Memory B cell (primary cell): ENCODE measurements at places on chromosomes 6 and 20.

GRCh38 chr6:150346346-150346745 lies 22.5 kb upstream of the IYD start:
- peaks cover 3% of the 10 kb centered on the region for H3K27me3 ChIP-seq
- no peaks in the 10 kb centered on the region for H3K36me3 ChIP-seq

DNA sequence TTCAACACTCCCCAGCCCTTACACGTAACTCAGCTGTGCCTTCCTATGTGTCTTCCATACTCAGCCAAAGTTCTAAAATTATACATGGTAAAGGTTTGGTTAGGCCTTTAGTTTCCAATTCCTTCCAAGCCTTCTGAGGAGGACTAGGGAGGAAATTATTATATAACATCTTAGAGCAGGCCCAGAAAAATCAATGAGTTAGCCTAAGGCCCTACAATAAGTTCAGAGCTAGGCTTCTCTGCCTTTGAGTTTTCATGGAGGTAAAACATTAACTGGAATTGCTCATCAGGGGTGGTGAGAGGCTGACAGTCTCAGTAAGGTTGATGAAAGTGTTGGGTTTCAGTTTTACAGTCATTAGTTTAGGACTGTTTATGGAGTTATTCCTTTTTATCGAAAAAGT lies 286.0 kb downstream of the ADGB start:
- no peak overlapping the region for H3K27ac ChIP-seq
- H3K27me3 ChIP-seq: peaks cover 5% of the 10 kb centered on the region
- H3K4me3 ChIP-seq: no peak overlapping the region
- no peaks in the 10 kb centered on the region for H3K4me1 ChIP-seq

- peaks cover 34% of the 10 kb centered on the region for H3K4me1 ChIP-seq
- H3K4me3 ChIP-seq: no peak overlapping the region
- no peaks in the 10 kb centered on the region for H3K27me3 ChIP-seq
- peaks cover 7% of the 10 kb centered on the region for H3K36me3 ChIP-seq
Observed at GRCh38 chr20:47266847-47267515, 89.5 kb downstream of the ZMYND8 start.

GRCh38 chr20:43752561-43753301 lies 25.9 kb upstream of the GTSF1L start:
- H3K27ac ChIP-seq: no peak overlapping the region
- DNase-seq: no peak
- H3K36me3 ChIP-seq: no peaks in the 10 kb centered on the region
- peaks cover 28% of the 10 kb centered on the region for H3K4me1 ChIP-seq

DNA sequence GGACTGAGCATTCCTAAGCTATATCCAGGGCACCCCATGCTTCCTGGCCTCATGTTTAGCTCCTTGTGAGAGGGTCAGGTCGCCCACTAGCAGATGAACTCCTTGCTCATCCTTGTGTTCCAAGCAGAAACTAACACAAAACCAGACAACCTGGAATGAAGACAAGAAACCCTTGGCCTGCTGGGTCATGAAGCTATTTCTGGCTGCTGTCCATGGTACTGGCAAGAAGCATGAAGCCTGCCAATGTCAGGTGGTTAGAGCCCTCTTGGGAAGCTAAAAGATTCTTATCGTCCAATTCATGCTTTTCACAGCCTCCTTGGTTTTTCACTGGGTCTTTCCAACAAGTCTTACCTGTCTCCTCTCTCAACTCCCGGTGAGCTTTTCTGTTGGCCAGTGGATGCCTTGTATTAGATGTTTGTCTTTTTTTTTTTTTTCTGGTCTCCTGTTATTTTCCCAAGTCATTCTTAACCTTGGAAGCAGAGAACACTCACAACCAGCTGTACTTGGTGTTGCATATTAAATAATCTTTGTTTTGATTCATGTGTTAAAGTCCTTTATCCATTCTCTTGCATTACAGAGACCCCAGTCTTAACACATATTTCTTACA lies 180.3 kb downstream of the ANKRD60 start:
- H3K4me1 ChIP-seq: no peaks in the 10 kb centered on the region
- H3K27me3 ChIP-seq: peaks cover 5% of the 10 kb centered on the region
- no peaks in the 10 kb centered on the region for H3K36me3 ChIP-seq
- no peak overlapping the region for H3K27ac ChIP-seq
- peak; percentile 1 for DNase-seq
- H3K4me3 ChIP-seq: no peak overlapping the region

GRCh38 chr6:105210932-105211531 lies 31.2 kb upstream of the POPDC3 start:
- DNase-seq: no peak
- peaks cover 5% of the 10 kb centered on the region for H3K27me3 ChIP-seq
- H3K36me3 ChIP-seq: no peaks in the 10 kb centered on the region
- H3K4me3 ChIP-seq: no peak overlapping the region

DNA sequence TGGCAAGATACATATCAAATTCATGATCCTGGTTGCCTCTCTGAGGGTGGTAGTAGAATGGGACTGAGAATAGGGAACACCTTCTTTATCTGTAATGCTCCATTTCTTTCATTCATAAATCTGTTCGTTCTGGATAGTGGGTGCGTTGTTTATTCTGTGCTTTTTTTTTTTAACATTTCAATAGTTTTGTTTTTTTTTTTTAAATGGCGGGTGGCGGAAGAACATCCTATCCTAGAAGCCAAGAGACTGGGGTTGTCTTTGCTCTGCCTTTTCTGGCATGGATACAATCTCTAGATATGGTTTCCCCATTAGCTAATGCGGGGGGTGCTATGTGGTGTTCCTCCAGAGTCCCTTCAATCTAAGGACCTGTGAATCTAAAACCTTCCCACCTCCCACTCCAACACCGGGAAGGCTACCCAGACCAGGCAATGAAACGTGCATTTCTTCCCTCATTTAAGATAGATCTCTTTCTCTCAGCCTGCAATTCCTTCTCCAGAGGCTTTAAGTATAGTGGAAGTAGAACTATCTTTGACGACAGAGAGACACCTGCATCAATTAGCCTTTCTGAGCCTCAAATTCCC lies 883 bp upstream of the CCDC28A start:
- peak overlapping the region; percentile 100 for H3K4me3 ChIP-seq
- H3K36me3 ChIP-seq: peaks cover 2% of the 10 kb centered on the region
- H3K4me1 ChIP-seq: peaks cover 9% of the 10 kb centered on the region
- H3K27me3 ChIP-seq: no peaks in the 10 kb centered on the region
- H3K27ac ChIP-seq: peak overlapping the region; percentile 98

- no peak for DNase-seq
- no peak overlapping the region for H3K27ac ChIP-seq
- peaks cover 2% of the 10 kb centered on the region for H3K4me1 ChIP-seq
Observed at GRCh38 chr20:24017458-24017755, 28.8 kb upstream of the GGTLC1 start.

GRCh38 chr6:1809291-1809988 lies 199.7 kb downstream of the FOXC1 start:
- no peak overlapping the region for H3K4me3 ChIP-seq
- H3K4me1 ChIP-seq: no peaks in the 10 kb centered on the region
- peaks cover 7% of the 10 kb centered on the region for H3K36me3 ChIP-seq
- H3K27ac ChIP-seq: no peak overlapping the region
- H3K27me3 ChIP-seq: no peaks in the 10 kb centered on the region

- DNase-seq: no peak
- no peak overlapping the region for H3K27ac ChIP-seq
- peaks cover 13% of the 10 kb centered on the region for H3K27me3 ChIP-seq
- H3K4me3 ChIP-seq: no peak overlapping the region
- peaks cover 5% of the 10 kb centered on the region for H3K4me1 ChIP-seq
Observed at GRCh38 chr6:83546636-83547035, 34.3 kb downstream of the PRSS35 start.

- no peaks in the 10 kb centered on the region for H3K36me3 ChIP-seq
- DNase-seq: no peak
- peaks cover 4% of the 10 kb centered on the region for H3K27me3 ChIP-seq
- H3K4me1 ChIP-seq: no peaks in the 10 kb centered on the region
Observed at GRCh38 chr6:168535711-168536110, 94.7 kb downstream of the SMOC2 start.

- no peaks in the 10 kb centered on the region for H3K36me3 ChIP-seq
- H3K4me3 ChIP-seq: no peak overlapping the region
- no peaks in the 10 kb centered on the region for H3K27me3 ChIP-seq
- H3K4me1 ChIP-seq: no peaks in the 10 kb centered on the region
- no peak for DNase-seq
- H3K27ac ChIP-seq: no peak overlapping the region
Observed at GRCh38 chr20:14295238-14295637, 42.2 kb downstream of the FLRT3 start.

DNA sequence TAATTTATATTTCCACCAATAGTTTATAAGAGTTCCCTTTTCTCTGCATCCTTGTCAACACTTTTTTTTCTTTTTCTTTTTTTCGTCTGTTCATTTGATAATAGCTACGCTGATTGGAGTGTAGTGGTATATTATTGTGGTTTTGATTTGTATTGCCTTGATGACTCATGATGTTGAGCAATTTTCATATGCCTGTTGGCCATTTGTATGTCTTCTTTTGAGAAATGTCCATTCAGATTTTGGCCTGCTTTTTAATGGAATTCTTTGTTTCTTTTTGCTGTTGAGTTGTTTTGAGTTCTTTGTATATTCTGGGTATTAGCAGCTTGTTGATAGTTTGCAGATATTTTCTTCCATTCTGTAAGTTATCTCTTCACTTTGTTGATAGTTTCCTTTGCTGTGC lies 773.4 kb downstream of the KIF16B start:
- DNase-seq: no peak
- H3K27ac ChIP-seq: no peak overlapping the region
- H3K4me1 ChIP-seq: no peaks in the 10 kb centered on the region
- H3K27me3 ChIP-seq: no peaks in the 10 kb centered on the region

DNA sequence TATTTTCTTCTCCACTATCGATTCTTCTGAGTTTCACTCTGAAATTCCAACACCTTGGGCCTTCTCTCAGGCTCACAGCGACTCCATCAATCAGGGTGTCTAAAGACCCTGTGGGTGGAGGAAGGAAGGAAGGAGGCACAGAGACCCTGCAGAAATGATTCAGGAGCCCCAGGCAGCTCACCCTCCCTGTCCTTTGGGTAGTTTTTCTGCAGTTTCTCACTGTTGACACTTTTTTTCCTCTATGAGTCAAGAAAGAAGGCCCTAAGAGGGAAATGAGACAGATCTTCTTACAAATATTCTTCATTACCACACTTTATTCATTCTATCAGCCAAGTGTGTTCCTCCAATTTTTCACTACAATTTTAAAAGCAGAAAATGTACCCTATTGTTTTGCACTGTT lies 34.2 kb upstream of the TBXT start:
- peak overlapping the region; percentile 85 for H3K27ac ChIP-seq
- H3K27me3 ChIP-seq: peaks cover 3% of the 10 kb centered on the region
- H3K4me3 ChIP-seq: peak overlapping the region; percentile 69
- DNase-seq: no peak
- peaks cover 26% of the 10 kb centered on the region for H3K4me1 ChIP-seq
- H3K36me3 ChIP-seq: no peaks in the 10 kb centered on the region

- H3K4me1 ChIP-seq: peaks cover 14% of the 10 kb centered on the region
- no peak for DNase-seq
- H3K36me3 ChIP-seq: no peaks in the 10 kb centered on the region
- H3K27ac ChIP-seq: peak overlapping the region; percentile 77
- H3K4me3 ChIP-seq: no peak overlapping the region
- H3K27me3 ChIP-seq: no peaks in the 10 kb centered on the region
Observed at GRCh38 chr6:134287859-134288537, 29.9 kb downstream of the SGK1 start.

- no peaks in the 10 kb centered on the region for H3K36me3 ChIP-seq
- DNase-seq: no peak
- no peaks in the 10 kb centered on the region for H3K4me1 ChIP-seq
- no peak overlapping the region for H3K4me3 ChIP-seq
- no peak overlapping the region for H3K27ac ChIP-seq
Observed at GRCh38 chr6:133730881-133731280, 158.0 kb upstream of the TCF21 start.

DNA sequence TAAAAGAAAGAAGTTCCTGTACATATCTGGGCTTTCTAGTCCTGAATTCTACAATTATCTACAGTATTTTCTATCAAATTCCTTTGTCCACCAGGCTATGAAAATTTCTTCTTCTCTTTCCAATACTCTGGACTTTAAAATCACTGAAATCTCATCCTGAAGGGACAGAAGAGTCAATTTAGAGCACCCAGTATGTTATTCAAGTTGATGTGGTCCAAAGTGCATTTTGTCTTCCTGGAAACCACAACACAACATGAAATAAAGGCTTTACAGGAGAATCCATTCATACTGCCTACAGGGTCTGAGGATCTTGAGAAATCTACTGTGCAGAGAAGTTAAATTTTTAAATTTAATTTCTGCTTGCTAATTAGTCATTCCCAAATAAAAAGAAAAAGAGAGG lies 94.9 kb upstream of the ADGRF1 start:
- no peak overlapping the region for H3K27ac ChIP-seq
- no peak overlapping the region for H3K4me3 ChIP-seq
- H3K4me1 ChIP-seq: no peaks in the 10 kb centered on the region
- no peaks in the 10 kb centered on the region for H3K36me3 ChIP-seq
- peaks cover 2% of the 10 kb centered on the region for H3K27me3 ChIP-seq
- DNase-seq: no peak

- H3K27me3 ChIP-seq: peaks cover 23% of the 10 kb centered on the region
- H3K36me3 ChIP-seq: no peaks in the 10 kb centered on the region
- H3K27ac ChIP-seq: no peak overlapping the region
- no peak for DNase-seq
- no peaks in the 10 kb centered on the region for H3K4me1 ChIP-seq
Observed at GRCh38 chr6:158543606-158544185, 16.2 kb upstream of the TMEM181 start.

DNA sequence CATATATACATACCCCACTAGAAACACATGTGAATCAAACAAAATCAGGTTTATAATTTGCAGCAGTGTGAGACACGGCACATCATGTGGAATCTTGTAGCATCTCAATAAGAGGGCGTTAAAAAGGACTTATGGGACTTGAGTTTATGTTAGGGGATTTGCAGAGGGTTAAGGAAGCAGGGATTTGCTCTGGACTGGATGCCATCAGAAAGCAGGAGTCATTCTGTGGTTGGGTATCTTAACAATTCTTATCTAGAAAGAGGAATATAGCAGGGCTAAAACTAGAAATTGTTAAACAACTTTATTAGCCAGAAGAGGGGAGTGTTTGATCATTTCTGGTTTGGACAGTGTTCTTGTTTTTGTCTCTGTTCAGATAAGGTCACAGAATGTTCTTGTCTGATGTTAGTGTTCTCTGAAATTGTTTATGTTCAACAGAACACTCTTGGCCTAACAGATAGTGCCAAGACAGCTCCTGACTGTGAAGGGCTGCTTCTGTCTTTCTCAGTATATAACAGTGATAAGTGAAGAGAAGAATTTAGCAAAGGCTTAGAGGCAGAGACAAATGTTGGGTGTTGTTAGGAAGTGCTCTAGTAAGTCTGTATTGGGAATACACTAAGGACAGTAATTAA lies 39.2 kb downstream of the LIN28B start:
- no peak overlapping the region for H3K4me3 ChIP-seq
- no peaks in the 10 kb centered on the region for H3K36me3 ChIP-seq
- H3K27ac ChIP-seq: no peak overlapping the region
- DNase-seq: no peak
- peaks cover 1% of the 10 kb centered on the region for H3K27me3 ChIP-seq

DNA sequence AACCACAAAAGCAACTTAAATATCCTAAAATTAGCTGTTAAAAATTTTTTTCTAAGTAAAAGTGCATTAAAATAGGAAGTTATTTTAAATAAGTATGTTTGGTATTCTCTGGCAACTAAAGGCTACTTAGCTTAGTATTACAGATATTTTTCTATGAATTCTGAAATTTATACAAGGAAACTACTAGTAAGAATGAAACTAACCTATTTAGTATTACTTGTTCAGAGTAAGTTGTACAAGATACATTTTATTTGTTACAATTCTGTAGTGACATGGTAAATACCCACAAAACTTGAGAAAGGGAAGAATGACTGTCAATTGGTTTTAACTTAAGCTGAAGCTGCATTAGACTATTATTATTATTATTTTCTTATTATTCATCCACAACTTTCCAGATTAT lies 6.5 kb downstream of the PHIP start:
- no peak overlapping the region for H3K27ac ChIP-seq
- peaks cover 20% of the 10 kb centered on the region for H3K4me1 ChIP-seq
- no peak overlapping the region for H3K4me3 ChIP-seq
- DNase-seq: no peak
- no peaks in the 10 kb centered on the region for H3K27me3 ChIP-seq
- no peaks in the 10 kb centered on the region for H3K36me3 ChIP-seq
